ENCODE measurements at places on chromosomes 5 and 9.

DNA sequence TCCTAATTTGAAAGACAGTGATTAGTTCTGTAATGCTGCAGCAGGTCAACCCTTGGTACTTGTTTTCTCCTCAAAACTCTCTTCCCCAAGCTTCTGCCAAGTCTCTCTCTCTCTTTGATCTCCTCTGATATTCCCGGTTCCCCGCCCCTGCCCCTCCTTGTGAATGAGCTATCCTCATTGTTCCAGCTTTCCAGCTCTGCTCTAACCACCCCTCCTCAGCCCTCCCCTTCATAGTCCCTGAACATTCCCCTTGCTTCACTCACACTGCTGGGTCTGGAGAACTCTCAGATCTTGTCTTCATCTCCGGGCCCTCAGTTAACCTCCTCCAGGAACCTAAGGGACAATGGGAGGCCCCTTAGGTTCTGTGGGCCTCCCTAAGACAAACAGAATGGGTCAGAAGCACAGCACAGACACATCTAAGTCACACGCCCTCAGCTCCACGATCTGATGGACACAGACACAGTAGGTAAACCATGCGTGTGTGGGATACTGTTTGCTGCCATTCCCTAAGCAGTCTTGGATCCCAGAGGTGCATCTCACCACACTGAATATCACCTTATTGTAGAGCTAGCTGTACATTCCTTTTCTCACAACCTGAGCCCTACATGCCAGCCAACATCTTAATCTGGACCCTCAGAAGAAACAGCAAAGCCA, 17.4 kb upstream of the LARP1 start:
- no peak for DNase-seq

- DNase-seq = no peak
These were observed 9.5 kb upstream of the NAA35 start for GRCh38 chr9:85931495-85931894.

- no peak for DNase-seq
These were observed 218.5 kb upstream of the SLC30A5 start for GRCh38 chr5:68875351-68875750.

GRCh38 chr5:107472620-107473064, 198.1 kb downstream of the EFNA5 start:
- no peak for DNase-seq

DNA sequence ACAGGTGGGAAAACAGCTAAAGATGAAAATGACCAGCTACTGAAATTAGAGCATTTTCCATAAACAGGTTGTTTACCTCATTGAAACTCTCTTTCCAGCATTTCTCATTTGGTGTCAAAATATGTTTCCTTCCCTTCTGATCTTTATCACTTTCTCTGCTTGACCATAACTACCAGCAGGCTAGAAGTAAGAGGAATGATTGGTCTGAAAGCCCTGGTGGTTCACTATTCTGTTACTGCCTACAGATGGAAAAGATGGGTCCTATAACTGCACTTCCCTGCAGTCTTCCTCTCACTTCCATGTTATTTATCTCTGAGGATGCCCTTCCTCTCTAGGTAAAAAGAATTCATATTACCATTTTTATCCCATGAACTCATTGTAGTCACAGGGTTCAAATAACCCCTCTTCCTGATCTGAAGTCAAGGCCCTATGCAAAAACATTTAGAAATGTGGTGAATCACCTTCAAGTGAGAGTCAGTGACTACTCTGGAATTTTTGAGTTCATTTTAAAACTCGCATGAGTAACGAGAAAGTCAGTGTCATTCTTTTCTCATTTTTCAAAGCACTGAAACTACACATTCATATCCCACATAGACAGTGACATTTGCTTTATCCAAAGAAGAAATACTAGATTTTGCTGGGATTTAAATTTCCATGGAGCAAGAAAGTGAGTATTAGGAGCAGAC, 51.7 kb downstream of the ZNF474 start:
- peak; percentile 93 for DNase-seq

DNA sequence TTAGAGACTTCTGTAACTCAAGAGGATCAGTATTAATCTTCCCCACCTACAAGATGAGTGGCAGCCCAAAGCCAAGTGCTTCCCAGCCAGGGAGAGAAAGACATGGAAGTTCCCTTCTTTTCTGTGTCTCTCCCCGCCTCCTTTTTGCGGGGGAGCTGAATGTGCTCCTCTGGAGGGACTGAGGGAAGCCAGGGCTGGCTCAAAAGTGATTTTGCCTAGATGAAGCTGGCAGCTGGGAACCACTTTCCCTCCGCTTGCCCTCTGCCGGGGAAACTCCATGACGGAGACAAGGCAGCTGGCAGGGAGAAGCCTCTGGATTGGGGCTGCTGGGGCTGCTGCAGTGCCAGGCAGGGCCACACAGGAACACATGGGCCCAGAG, 24.4 kb downstream of the EGR1 start:
- DNase-seq = no peak

DNA sequence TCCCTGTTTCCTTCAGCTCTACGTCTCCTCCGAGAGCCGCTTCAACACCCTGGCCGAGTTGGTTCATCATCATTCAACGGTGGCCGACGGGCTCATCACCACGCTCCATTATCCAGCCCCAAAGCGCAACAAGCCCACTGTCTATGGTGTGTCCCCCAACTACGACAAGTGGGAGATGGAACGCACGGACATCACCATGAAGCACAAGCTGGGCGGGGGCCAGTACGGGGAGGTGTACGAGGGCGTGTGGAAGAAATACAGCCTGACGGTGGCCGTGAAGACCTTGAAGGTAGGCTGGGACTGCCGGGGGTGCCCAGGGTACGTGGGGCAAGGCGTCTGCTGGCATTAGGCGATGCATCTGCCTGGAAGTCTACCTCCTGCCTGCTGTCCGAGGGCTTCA, 27.7 kb downstream of the ABL1 start:
- DNase-seq = no peak

- no peak for DNase-seq
These were observed 66.9 kb upstream of the TMEM215 start for GRCh38 chr9:32716425-32716824.

DNA sequence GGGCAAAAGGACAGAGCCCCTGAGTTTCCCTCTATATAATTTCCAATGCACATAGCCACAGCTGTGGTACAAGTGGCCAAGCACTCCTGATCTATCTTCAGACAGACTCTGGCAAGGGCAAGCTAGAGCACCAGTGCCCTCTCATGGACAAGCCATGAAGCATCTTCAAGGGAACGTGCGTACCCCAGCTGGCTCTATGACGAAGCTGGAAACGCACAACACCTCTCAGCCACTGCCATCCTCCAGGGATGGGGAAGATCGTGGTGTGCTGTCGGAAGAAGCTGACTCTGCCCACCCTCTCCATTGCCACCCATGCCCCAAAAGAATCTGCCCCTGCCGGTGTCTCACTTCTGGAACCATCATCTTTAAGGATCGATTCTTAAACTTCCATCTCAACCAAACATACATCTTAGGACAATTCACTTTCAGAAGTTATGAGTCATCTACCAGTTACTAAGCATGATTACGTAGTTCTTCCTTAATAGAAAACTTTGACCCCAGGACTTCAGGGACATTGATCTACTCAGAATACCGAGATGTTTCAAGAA, 482.9 kb downstream of the AGTPBP1 start:
- peak; percentile 81 for DNase-seq

DNA sequence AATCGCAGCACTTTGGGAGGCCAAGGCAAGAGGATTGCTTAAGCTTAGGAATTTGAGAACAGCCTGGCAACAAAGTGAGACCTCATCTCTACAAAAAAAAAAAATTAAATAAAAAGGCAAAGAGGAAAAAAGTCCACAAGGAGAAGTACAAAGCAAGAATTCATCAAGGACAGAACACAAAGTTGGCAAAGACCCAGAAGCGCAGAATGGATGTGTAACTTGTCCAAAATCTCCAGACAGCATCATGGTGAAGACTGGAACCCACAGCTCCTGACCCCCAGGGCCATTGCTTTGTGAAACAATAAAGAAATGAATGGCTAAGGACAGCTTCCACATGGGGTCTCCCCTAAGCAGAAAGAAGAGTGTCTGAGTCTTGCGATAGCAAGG, 7.8 kb downstream of the HSD17B3 start:
- no peak for DNase-seq

DNA sequence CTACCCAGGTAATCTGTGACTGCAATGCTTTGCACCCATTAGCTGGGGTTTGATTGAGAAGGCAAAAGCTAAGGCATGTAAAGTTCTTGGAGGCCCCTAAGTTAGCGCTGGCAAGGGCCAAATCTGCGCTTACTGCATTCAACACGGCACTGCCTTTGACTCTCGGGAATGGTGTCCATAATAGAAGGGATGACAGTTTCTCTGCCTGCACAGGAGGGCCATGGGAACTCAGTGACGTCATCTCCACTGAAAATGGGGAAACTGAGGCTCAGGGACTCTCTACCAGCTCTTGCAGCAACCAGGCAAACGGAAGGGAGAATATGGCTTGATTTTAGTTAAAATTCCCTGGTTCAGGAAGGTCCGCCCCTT, 487 bp downstream of the SPATA24 start:
- no peak for DNase-seq

- peak; percentile 84 for DNase-seq
These were observed at the start of gene UBLCP1 for GRCh38 chr5:159262859-159263568. Gene UBLCP1 (plus strand): TSS chr5:159263290. CDS start chr5:159268916, 5,626 bp downstream.

DNA sequence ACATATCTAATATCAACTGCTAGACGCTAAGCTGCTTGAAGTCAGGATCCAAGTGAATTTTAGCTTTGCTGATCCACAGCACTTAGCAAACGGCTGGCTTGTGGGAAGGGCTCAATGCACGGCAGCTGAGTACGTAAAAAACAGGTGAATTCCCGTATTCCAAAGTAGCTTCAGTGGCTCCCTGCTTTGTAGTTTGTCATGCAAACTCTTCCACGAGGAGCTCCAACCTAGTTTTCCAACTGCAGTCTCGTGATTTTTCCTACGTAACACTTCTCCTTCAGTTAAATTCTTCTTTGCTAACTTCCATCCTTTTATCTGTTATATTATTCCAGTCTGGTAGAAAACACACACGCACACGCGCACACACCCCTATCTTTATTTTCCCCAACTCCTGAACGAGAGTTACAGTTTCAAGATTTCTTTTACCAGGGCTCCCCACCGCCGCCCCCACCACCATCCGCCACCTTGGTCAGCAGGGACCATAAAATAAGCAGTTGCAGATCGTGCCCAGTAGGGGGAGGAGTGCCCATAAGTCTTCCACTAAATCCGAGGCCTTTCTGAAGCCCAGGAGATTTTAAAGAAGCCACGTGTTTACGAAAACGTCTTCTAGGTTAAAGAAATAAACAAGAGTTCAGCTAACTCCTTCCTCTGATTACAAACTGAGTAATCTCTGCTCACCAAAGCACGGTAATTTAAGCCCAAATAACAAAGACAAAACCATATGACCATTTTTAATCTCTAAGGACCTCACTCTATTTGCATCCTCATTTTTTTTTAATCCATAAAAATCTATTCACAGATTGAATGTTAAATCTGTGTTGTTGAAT, 34.8 kb upstream of the TRIO start:
- DNase-seq = peak; percentile 81

DNA sequence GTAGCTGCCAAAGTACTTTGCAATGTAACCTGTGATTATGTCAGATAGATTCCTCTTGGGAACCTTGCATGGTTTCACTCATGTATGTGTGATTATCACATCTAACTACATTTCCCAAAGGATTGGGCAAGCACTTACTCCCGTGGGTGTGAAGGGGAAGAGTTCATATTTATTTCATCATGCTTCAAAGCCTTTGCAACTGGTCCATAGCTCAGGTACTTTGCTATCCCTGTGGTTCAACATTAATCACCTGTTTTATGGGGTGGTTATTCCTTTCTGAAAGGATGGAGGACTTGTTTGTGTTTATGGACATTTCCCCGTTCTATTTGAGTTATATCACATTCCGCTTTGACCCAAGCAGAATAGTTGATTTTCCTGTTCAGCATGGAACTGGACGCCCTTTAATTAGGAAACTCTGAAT, 13.6 kb upstream of the ERMP1 start:
- DNase-seq = no peak

- DNase-seq = no peak
These were observed 127.4 kb downstream of the COMMD10 start for GRCh38 chr5:116212225-116212624.

DNA sequence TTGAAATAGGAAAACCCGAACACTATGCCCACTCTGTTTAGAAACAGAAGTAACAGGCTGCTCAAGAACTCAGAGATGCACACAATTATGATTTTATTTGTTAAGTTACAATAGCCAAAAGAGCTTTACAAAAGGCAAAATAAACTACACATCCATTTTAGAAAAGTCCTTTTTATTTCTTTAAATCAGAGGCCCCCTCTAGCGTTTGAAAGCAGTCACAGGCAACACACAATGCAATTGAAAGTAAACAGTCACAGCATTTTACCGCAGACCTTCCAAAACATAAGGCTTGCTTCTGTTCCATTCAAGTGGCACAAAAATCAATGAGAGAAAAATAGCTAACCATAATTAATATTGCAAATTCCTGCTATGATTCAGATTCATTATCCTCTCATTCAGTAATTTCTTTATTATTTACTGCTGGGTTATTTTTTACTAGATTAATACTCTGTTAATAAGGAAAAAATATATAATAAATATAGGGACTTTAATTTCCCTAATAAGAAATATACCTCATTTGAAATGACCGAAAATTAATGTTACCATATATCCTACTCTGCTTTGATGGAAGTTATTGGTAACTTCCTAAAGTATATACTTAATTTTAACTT, 78.3 kb downstream of the CEP120 start:
- peak; percentile 53 for DNase-seq

GRCh38 chr9:92463984-92464383, 18.3 kb downstream of the ASPN start:
- DNase-seq = peak; percentile 93

Data from fibroblast of skin of scalp (primary cell).